ENCODE measurements at places on chromosomes 16 and 17. TPM values are rescaled to one million over a fixed set of nuclear protein-coding genes. Genes with fewer than 3 reads are reported as not detected.

DNAH3 gene
- 0.62 TPM for total RNA-seq

NPIPA8 gene
- total RNA-seq = 0.18 TPM

NXPH3 gene
- total RNA-seq = 0.57 TPM

TMEM88 gene
- total RNA-seq = 1.6 TPM

HASPIN gene
- 10.6 TPM for total RNA-seq

MSL1 gene
- total RNA-seq = 96.3 TPM

PPP1R9B gene
- total RNA-seq = 114 TPM

KCTD19 gene
- 0.62 TPM for total RNA-seq

C1QTNF8 gene
- 0.39 TPM for total RNA-seq

KRTAP1-5 gene
- total RNA-seq = not detected

DNA sequence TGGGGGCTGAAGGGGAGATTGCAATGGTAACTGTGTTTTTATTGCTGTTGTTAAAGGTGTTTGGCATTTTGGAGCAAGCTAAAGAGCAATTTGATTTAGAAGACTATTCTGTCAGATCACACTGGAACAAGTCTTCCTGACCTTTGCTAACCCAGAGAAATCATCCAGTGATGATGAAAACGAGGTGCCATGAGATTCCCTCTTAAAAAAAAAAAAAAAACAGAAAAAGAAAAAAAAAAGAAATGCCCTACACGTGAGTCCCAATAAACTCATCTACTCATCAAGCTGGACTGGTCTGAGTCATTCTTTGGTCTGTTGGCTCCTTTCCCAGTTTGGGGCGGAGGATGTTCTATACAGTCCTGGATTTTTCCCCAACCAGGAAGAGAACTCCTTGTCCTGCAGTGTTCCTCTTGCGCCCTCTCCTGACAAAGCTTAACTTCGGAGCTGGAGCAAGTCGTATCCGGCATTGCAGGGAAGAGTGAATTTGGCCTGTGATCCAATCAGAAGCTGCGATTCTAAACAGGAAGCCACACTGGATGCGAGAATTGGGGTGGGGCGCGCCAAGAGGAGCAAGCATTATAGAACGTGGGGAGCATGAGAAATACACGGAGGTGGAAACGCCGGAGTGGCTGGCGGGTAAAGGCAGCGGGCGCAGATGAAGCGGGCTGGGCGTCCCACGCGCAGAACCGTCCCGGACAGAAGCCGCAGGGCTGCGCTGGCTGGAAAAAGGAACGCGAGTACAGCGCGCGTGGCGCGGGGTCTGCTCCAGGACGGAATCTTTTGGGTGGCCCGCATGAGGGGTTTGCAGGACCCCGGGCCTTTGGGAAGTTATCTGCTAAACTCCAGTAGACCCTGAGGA lies 22.4 kb upstream of the CRYM start:
- peak; percentile 100 for DNase-seq

- DNase-seq = no peak
Observed at GRCh38 chr17:79114458-79115301, 40.1 kb downstream of the ENGASE start.

DNA sequence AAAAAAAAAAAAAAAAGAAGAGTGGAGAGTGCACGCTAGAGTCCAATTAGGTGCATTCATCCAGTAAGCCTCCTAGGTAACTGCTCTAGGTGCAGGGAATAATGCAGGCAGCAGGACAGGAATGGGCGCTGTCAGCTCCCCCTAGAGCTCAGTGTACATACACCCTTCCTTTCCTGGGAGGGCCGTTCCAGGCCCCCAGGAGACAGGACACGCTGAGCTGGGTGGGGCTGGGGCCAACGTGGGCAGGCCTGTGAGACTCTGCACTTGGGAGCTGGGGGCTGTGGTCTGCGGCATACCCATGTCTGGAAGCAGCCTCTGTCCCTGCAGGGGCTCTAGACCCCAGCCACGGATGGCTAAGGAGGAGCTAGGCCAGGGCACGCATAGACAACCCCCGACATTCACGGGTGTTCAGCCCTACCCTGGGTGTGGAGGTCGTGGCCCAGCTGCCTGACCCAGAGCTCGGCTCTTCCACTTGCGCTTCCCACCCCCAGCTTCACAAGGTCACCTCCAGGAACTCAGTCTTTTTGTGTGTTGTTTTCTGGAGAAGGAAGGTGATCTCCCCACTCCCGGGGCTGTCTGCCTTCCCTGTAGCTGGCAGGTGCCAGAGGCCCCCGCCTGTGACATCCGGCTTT lies 1.0 kb upstream of the ANTKMT start:
- no peak for DNase-seq

DNA sequence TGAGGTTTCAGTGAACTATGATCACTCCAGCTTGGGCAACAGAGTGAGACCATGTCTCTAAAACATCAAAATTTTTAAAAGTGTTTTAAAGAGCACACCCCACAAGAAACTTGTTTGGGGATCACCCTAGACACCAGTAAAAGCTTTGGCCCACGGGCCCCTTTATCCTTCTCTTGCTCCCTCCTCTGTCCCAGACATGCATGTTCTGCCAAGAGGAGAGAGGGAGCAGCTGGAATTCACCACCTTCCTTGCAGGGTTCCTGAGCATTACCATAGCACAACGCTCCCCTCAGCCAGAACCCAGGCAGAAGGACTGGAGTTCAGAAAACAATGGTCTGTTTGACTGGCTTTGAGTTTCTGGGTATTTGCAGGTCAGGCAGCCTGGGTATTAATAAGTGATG lies 214.3 kb upstream of the CDH5 start:
- DNase-seq = no peak

DNA sequence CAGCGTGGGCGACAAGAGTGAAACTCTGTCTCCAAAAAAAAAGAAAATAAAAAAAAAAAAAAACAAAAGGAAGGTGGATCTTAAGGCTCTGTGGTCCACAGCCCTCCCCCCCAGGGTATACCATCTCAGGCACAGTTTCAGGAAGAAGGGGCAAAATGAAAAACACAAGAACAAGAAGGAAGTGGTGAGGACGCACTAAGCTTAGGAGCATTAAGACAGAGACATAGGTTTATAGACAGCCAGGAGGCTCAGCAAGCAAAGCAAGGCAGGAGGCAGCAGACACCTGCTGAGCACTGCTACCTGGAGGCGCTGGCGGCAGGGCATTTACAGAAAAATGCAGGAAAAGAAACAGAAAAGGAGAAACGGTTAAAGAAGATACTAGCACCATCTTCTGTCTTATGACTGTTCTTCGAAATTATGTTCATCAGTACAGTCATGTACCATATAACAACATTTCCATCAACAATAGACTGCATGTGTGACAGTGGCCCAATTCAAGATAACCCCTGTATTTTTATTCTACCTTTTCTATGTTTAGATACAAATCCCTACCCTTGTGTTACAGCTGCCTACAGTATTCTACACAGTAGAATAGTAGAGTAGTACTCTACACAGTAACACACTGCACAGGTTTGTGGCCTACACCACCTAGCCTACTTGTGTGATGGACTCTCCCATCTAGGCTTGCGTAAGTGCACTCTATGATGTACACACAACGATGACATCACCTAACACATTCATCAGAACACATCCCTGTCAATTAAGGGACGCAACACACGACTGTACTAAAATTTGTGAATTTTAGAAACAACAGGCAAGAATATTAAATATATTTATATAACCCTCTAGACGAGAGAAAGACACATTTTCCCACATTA lies 62.5 kb downstream of the XPO6 start:
- DNase-seq = no peak

DNA sequence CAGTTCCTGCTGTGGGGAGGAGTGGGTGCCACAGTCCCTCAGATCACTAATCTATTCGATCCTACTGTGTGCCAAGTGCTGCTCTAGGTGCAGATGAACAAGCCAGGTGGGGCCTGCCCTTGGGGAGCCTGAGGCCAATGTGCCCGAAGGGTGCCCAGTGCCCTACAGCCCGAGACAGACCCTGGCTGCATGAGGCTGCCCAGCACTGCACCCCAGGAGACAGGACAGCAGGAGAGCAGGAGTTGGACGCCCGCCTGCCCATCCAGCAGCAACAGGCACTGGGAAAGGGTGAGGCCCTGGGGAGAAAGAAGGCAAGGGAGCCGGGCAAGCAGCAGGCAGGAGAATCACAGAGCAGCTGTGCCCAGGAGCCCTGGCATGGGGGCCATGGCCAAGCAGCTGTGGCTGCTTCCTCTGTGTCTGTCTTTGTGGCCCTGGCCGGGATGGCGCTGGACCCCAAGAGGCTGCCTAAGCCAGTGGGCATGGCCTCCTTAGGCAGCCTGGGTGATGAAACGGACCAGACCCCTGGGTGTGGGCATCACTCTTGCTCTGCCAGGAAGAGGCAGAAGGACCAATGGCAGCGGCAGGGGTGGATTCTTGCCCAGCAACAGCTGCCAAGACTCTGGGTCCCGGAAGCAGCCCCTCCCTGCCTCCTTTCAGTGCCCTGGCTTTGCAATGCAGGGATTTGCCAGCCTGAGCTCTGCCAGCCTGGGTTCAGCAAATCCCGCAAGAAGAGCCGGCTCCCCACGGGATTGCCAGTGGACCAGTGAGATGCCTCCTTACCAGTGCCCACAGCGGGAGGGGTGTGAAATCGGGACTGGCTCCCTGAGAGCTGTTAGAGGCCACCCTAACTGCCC lies 179.6 kb upstream of the TNRC6C start:
- DNase-seq = no peak

GRCh38 chr17:78168242-78168902 lies at the start of gene SYNGR2:
Gene SYNGR2, plus strand, starts transcription at chr17:78168581. Its CDS starts 36 bp downstream, at chr17:78168617.
- DNase-seq = no peak

DNA sequence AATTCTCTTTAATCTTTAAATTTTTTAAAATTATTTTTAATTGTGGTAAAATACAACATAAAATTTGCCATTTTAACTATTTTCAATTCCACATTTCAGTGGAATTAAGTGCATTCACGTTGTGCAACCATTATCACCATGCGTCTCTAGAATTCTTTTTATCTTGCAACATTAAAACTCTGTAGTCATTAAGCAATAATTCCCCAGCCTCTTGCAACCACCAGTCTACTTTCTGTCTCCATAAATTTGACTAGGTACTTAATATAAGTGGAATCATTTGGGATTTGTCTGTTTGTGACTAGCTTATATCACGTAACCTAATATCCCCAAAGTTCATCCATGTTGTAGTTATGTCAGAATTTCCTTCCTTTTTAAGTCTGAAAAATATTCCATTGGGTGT lies 79.1 kb downstream of the TAOK1 start:
- DNase-seq = no peak

GRCh38 chr17:3552916-3553315 lies 4.7 kb downstream of the TRPV3 start:
- no peak for DNase-seq

GRCh38 chr17:70139449-70139993 lies 29.8 kb upstream of the KCNJ2 start:
- no peak for DNase-seq

- DNase-seq = no peak
Observed at GRCh38 chr17:78202666-78203065, 11.4 kb upstream of the BIRC5 start.

DNA sequence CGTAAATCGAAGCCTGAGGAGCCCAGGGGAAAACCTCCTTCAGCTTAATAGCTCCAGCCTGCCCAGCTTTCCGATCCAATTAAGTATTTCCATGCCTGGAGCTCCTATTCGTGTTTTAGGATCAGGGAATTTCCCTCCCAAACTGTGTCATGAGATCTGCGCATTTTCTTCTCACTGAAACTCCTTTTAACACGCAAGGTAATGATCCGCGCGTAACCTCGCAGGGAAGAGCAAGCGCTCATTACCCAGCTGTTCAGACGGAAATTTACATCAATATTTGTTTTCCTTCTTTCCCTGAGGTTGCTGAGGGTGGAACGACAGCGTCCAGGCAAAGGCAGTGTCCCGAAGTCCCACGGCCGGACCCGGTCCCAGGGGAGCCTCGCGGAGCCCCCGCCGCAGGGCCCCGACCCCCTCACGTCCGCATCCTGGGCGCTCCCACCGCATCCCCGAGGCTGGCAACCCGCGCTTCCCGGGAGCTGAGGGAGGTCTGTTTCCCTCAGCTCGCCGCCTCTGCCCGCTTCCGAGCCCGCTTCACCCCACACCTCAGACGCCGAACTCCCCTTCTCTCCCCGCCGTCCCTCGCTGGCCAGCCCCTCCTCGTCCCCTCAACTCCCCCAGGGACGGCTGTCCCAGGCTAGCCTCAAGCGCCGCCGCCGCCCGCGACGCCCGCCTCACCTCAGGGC lies 415 bp downstream of the ABCA5 start:
- DNase-seq = no peak

GRCh38 chr17:41442739-41443138 lies 2.0 kb upstream of the KRT38 start:
- DNase-seq = no peak

GRCh38 chr16:80569440-80570105 lies 28.8 kb downstream of the DYNLRB2 start:
- DNase-seq = no peak

DNA sequence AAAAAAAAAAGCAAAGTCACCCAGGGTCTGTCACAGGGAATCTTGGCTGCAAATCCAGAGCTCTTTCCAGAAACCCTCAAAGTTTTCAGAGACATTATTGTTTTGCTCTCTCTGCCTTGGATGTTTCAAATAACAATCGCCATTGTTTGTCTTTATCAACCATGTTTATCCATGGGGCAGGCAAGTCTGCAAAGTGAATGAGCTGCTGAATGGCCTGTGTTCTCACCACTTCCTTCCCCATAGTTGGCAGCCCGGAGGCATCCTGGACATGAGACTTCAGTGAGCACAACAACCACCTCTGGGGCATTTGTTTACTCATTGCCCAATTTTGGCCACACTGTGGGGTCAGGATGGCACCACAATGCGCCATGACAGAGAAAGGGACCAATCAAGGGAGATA lies 53.1 kb upstream of the USP7 start:
- no peak for DNase-seq

DNA sequence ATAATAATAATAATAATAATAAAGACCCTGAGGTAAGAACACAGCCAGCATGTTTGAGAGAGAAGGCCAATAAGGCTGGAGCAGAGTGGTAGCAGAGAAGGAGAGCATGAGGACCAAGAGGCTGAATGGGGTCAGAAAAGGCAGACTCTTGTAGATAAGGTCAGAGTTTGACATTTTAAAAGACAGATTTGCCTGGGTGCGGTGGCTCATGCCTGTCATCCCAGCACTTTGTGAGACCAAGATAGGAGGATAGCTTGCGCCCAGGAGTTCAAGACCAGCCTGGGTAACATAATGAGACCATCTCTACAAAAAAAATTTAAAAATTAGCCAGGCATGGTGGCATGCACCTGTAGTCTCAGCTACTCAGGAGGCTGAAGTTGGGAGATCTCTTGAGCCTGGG lies 11.0 kb upstream of the WFIKKN2 start:
- no peak for DNase-seq

- no peak for DNase-seq
Observed at GRCh38 chr16:57282510-57283213, 1.8 kb downstream of the PLLP start.

DNA sequence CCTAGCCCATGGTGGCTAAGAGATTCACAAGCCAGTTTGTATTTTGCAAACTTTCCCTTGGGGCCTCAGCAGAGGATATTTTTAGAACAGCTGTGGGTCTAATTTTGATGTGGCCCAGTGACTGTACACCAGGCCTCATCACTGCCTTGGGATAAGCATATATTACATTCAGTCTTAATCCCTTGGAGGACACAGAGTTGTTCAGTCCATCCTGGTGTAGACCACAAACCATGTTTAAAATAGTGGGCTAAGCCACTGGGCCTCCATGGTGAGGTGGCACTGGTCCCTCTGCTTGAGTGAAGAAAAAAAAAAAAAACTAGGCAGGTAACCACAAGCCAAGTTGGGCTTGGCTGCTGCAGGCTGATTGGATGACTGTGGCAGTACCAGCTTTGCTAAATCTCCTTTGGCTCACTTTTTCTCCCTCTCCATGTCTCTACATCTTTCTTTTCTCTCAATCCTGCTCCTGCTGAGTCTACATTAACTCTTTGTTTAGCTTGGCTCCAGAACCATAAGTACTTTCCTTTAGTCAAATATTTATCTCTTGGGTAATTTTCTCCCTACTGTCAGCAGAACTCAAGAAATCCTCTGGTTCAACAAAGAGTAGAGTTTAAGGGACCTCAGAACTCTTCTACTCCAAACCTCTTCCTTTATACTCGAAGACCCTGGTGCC lies 120.0 kb upstream of the TBX2 start:
- DNase-seq = no peak

Data from Panc1 (cell line).